GM19239 (cell line): ENCODE measurements at places on chromosomes 13 and 19.

DNA sequence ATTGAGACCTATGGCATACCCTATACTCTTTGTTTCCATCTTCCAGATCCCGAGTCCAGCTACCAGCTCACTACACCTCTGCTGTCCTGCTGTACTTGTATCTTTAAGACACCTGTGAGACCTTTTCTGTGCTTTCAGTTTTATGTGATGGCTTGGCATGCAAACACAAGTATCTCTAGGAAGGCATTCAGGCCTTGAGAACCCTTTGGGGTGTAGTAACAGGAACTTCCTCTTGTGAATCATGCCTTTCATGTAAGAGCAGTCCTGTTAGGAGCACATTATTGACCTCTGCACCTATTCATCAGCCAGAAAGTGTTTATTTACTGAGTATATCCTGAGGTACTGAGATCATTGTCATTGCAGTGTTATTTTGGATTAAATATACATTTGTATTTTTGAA lies 87.0 kb upstream of the HTR2A start:
- DNase-seq: peak; percentile 36

GRCh38 chr19:38149661-38150061 lies 74.4 kb downstream of the DPF1 start:
- DNase-seq: no peak

GRCh38 chr13:82341116-82341515 lies 1541.2 kb downstream of the SLITRK1 start:
- no peak for DNase-seq

- DNase-seq: no peak
Observed at GRCh38 chr19:10655457-10656312, 1.5 kb downstream of the ILF3 start.

GRCh38 chr13:42337808-42338600 lies 66.1 kb downstream of the AKAP11 start:
- DNase-seq: no peak

DNA sequence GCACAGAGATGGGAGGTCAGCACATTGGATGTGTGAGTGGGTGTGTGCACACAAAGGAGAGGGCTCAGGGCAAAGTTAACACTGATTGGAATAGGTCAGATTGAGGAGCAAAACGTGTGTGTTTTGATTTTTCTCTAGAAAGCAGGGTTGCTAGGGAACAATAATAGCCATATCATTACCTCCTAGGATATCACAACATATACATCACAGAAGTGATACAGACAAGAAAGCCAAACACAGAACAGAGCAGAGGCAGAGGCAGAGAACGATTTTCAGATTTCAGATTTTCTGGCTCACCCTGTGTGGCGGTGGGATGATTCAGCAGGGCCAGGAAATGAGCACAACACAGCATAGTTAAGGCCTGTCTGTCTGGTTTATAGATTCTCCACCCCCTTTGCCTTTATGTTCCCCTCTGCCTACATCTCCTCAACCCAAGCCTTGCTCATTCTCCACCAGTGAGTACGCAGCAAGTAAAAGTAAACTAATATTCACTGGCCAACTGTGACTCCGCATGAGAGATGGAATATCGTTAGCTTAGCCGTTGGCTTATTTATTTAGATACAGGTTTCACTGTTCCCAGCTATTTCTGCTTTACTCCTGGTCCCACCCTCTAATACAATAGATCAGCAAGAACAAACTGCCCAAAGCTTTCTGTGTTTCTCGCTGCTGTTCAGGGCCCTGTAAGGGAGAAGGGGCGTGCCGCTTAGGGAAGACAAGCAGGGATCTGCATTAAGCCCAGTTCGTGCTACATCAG lies 182.7 kb upstream of the TSC22D1 start:
- DNase-seq: no peak

GRCh38 chr19:5148794-5149190 lies 179.9 kb downstream of the KDM4B start:
- DNase-seq: no peak

DNA sequence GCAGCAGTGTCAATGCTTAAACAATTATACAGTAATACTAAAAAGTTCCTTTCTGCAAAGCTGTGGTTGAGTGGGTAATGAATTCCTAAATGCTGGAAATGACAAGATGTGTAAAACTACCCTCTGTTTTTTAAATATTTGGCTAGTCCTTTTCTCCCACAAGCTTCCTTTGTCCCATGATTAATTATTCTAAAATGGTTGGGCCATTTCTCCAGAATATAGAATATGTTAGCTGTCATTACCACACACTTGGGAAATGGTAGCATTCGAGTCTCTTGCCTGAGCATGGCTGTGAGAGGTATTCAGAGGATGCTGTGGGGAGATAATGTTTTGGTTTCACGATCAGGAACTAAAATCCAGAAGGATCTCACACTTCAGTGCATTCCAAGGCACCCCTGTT lies 1185.8 kb downstream of the UQCRFS1 start:
- no peak for DNase-seq

GRCh38 chr19:17902701-17903100 lies 30.1 kb upstream of the CCDC124 start:
- DNase-seq: no peak

DNA sequence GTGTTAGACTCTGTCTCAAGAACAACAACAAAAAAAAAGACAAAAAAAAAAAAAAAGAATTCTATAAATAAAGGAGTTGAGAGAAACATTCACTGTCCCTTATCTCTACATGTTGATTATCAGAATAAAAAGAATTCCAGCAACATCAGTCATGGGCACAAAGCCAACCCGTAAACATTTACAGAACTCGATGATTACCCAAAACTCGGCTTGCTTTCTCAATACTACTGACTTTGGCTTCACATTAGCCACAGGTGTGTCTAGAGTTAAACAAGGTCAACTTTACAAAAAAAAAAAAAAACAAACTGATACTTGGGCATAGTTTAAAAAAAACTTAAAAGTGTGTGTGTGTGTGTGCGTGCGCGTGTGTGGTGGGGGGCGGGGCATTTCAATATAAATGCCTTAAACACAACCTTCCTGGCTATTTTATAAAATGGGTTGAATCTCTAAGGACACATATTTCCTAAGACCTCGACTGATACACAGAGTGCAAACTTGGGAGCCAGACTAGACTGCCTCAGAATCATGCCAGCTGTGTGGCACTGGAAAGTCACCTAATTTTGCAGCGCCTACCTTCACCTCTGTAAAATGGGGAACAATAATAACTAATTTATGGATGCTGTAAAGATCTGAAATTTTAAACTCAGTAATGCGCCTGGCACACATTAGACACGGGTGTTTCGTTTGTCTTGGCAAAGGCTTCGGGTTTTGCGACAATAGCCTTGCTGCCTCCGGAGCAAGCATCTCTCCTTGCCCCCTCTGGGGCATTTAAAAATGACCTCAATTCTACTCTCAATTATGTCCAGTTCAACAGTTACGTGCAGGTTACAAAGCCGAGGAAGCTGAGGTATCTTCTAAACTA lies 922 bp downstream of the EBPL start:
- DNase-seq: peak; percentile 28

- no peak for DNase-seq
Observed at GRCh38 chr13:73324842-73325722, 266.3 kb downstream of the KLF5 start.

- no peak for DNase-seq
Observed at GRCh38 chr13:67161176-67161575, 69.0 kb downstream of the PCDH9 start.

GRCh38 chr13:74246487-74246886 lies 112.3 kb upstream of the KLF12 start:
- no peak for DNase-seq

DNA sequence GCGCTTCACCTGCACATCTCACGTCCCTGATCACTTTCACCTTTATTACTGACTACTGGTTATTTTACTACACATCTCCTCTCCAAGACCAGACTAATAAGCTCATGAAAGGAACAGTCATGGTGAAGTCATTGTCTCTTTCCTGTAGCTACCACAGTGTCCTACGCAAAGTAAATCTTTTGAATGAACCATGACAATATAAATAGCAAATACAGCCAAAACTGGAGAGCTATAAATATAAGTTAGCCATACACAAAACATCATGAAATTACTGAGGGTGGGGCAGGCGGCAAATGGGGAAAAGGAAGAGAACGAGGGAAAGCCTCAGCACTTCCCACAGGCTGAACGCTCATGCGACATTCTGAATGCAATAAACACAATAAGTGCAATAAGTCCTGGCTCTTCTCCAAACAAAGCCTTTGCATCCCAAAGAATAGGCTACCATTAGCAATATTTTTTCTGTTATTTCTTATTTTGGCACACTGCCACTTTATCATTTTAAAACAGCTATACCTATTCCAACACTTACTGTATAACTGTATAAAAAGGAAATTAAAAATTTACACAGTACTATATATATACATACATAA lies 62.5 kb downstream of the TUBGCP3 start:
- DNase-seq: no peak

- no peak for DNase-seq
Observed at GRCh38 chr19:29923653-29924052, 18.4 kb upstream of the URI1 start.

- no peak for DNase-seq
Observed at GRCh38 chr13:86003029-86003428, 203.8 kb upstream of the SLITRK6 start.

DNA sequence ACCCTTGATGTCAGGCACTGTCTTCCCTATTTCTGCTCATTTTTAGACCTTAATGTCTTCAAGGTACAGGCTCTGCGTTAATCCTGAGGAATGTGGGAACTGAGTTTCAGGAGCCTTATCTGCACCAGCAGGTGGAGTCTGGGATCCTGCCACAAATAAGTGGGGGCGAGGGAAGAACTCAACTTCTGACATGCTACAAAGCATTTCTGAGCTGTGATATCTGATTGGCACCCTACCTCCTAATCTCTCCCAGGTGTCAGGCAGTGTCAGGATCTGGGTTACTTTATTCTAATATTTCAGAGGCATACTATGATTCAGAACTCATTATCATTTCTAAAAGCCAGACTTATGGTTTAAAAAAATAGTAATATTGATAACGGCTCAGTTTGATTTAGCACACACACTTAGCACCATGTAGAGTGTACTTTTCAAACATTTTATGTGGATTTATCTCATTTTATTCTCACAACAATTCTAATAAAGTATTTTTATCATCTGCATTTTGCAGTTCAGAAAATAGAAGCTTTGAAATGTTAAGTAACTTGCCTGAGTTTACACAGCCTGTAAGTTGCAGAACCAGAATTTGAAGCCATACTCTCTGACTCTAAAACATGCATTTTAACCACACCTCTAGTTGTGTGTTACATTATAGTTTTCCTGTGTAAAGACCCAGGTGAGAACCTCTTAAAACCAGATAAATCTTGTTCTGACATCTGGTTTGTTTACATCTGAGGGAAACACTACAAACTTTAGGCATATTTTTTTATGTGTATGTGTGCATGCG lies 358.6 kb downstream of the TDRD3 start:
- no peak for DNase-seq

- DNase-seq: no peak
Observed at GRCh38 chr13:94656176-94656575, 54.5 kb downstream of the GPR180 start.
